HAP-1 (cell line): ENCODE measurements at places on chromosomes 1 and 21.

GRCh38 chr1:76657623-76658022 is 209.7 kb upstream of the ST6GALNAC5 start:
- DNase-seq, result no peak

- peak; percentile 97 for DNase-seq
Measured at GRCh38 chr1:220089650-220090556, at the start of gene BPNT1. Gene BPNT1, minus strand, starts transcription at chr1:220089788. Its CDS starts 9,942 bp downstream, at chr1:220079846.

- DNase-seq, result no peak
Measured at GRCh38 chr1:55143684-55144083, 71.5 kb downstream of the USP24 start.

GRCh38 chr21:42980312-42981213 is 6.2 kb downstream of the PKNOX1 start:
- no peak for DNase-seq

DNA sequence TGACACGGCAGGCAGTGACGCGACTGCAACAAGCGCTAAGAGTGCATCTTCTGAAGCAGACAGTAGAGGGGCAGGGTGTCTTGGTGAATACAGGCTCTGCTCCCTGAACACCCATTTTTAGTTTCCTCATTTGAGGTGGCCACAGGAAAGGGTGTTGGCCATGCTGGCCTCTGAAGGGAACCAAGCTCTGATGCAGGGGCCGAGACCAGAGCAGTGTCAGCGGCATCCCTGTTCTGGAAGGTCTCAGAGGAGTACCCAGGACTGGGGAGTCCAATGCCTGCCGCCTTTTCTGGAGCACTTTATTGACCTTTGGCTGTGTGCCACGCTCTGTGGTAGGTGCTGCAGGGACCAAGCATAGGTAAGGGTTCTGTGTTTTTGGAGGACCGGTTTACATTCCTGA is 100.4 kb downstream of the KCNJ6 start:
- no peak for DNase-seq

DNA sequence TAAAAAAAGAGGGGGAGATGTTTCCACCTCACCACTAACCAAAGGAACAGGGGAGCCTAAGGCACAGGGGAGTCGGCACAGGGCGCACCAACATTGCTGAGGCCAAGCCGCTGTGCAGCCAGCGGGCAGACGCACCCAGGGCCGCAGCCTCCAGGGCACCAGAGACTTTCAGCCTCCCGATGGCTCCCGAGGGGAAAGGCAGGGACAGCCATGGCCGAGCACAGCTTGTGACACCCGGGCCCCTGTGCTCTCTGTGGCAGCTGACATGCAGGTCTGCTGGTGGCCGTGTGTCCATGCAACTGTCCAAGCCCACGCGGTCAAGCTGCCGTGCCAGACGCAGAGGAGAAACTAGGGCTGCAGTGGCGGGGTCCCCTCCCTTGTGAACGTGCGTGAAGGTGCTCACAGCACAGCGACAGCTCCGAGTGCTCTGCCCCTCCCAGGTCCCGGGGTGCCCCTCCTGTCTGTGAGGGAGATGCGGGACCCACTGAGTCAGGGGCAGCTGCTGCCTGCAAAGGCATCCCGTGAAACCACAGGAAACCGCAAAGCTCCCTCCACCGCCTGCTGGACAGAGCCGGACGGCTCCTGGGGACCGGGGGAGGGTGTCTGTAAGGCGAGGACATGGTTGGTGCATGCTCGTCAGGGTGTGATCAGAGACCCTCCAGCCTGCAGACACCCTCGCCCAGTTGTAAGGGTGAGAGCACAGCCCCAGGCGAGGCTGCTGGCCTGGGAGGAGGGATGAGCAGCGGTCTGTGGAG is 2.5 kb downstream of the KRTAP10-11 start:
- DNase-seq, result no peak

DNA sequence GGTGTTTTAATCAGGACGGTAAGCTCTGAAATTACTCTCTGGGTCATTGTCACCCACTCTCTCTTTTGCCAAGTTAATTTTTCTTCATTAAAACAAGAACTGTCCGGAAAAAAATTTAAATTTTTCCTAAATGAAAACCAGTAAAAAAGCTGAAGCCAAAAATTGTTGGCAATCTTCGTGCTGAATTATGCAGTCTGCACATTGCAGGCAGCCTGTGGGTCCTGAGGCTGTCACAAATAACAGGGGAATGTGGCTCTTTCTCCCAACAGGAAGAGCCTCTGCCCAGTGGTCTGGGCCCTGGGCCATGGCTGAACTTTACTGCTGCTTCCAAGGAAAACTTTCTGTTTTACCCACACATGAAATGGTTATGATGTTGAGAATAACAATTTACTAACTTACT is 153.9 kb upstream of the SPAG17 start:
- no peak for DNase-seq

GRCh38 chr1:36137776-36138175 is 11.5 kb downstream of the TRAPPC3 start:
- DNase-seq, result no peak
